ELF-1 (cell line): ENCODE measurements at places on chromosomes 6 and 20.
A peak's percentile ranks its signal among the peaks of the same experiment; 100 is the strongest.

DNA sequence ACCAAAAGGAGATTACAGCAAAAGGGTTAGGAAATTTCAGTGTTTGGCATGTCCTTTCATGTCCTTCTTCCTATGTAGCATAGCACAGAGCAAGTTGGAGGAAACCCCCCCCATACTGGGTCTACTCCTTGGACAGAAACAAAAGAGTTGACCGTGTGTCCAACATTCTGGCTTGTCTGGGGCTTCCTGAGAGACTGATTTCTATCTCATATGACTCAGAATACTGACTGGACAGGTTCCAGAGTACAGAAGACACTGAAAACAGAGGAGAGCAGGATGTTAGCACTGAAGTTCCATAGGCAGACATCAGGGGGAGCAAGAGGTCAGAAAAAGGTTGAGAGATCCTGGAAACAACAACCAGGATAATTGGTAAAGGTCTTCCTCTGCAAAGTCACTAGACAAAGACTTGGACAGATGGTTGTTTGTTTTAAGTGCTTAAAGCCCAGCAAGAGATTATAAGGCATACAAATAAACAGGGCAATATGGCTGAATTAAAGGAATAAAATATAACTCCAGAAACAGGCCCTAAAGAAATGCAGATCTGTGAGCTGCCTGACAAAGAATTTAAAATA is 48.4 kb downstream of the USP49 start:
- peak; percentile 78 for DNase-seq

- DNase-seq = no peak
Measured at GRCh38 chr20:41221614-41222218, 84.4 kb downstream of the PLCG1 start.

DNA sequence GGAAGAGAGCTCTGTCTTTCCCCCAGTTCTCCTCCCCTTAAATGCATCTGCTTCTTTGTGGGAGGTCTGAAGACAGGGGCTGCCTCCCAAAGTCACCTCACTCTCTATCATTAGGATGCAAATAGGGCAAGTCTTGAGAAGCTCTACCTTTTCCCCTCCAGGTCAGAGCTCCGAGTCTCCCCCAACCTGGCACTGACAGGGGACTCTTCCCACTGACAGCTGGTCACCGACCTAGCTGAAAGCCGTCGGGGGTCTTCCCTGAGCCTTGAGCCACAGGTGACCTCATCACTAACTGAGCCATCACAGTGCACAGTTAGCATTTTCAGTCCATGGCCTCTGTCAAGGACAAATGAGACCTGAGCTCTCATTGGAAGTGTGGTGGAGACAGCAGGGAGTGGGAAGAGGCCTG is 386.7 kb downstream of the HACE1 start:
- DNase-seq = peak; percentile 53

GRCh38 chr6:142542704-142543233 is 241.0 kb downstream of the ADGRG6 start:
- DNase-seq = peak; percentile 23

GRCh38 chr6:137723273-137724017 is 143.6 kb upstream of the TNFAIP3 start:
- no peak for DNase-seq

GRCh38 chr20:62304331-62305148 is 1.7 kb downstream of the ADRM1 start:
- DNase-seq = no peak

DNA sequence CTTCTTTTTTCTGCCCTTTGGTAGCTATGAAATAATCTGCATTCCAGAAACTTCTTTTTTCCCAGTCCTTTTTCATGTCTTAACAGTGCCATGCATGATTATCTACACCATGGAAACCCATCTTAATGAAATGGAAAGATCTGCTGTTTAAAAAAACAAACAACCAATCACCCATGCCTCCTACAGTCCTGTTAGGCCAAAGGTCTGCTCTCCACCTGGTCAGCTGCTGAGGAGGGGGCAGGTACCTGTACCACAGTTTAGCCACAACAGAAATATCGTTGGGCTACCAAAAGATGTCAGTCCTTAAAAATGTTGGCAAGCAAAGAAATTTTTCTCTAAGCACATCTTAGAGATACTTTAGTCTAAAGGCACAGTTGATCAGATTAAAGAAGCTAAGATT is 112.6 kb downstream of the SLC16A10 start:
- DNase-seq = no peak

DNA sequence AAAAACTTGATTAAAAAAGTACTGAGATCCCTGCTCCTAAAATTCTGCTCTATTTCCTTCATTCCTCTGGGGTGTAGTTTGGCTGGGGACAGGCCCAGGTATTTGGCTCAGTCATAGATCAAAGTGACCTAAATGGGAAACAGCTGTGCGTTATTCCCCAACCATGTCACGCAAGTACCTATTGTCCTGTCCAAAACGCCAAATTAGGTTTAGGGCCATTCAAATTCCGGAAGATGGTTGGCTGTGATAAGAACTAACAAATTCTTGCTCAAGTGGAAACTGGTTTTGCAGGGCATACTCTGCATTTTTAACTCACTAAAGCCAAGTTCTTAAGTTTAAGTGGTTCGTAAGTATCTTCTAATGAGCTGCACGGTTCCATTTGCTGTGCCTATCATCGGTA is 147.6 kb upstream of the TMEM170B start:
- peak; percentile 65 for DNase-seq

DNA sequence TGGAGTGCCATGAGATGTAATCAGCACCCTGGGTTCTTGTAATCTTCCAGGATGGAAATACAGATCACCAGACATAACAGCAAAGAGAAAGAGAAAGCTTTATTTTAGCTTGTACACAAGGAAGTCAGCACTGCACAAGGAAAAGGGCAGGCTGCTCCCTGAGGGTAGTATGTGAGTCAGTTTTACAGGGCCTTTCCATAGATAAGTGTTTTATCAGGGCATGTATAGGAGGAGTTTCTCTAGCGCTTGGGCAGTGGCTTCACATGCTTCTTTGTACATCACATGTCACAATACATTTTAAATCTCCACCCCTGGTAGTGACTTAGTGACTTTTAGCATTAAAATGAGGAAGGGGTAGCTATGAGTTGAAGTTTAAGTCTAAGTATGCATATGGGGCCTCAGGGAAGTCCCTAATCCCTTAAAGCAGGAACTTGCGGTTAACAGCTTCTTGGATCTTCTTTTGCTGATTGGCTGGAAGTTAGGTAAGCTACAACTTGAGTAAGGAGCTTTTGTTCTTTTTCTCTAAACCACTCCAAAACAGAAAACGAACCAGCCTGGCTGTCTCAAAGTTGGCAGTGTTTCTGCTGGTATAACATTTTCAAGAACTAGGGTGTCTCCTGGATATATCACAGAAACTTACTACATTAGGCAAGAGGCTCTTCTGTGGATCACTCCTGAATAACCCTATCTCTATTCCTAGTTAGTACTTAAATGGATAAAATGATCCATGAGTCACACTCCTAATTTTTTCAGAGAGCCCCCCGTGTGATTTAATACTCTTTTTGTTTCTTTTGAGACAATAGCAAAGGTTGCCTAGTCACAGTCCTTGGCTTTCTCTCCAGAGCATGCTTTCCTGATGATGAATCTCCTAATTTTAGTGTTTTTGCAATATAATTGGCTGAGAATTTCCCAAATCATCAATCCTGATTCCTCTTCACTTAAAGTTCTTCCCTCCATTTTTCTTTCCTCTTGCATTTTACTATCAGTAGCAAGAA is 60.2 kb downstream of the MRAP2 start:
- no peak for DNase-seq

- no peak for DNase-seq
Measured at GRCh38 chr20:32167552-32167951, 40.0 kb downstream of the PLAGL2 start.

DNA sequence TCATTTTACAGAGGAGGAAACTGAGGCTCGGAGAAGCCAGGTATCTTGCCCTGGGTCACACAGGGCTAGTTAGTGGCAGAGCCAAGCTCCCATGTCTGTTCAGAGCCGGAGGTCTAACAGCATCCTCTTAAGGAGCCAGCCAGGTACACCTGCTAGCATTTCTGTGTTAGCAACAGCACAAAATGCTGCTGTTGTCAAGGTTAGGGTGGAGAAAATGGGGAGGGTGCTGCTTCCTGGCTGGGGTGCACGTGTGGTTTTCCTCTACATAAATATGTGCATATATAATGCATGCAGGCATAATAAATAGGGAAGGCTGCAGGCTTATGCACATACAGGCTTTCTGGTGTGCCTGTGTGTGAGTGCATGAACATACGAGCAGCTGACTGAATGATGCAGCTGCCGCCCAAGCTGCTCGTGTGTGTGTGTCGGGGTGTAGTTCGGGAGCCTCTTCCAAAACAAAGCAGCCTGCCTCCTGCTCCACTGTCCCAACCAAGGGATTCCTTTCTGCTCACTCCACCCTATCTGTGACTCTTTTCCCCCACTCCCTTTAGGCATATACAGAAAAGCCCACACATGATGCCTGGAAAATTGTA is 86.6 kb downstream of the CD40 start:
- DNase-seq = no peak

DNA sequence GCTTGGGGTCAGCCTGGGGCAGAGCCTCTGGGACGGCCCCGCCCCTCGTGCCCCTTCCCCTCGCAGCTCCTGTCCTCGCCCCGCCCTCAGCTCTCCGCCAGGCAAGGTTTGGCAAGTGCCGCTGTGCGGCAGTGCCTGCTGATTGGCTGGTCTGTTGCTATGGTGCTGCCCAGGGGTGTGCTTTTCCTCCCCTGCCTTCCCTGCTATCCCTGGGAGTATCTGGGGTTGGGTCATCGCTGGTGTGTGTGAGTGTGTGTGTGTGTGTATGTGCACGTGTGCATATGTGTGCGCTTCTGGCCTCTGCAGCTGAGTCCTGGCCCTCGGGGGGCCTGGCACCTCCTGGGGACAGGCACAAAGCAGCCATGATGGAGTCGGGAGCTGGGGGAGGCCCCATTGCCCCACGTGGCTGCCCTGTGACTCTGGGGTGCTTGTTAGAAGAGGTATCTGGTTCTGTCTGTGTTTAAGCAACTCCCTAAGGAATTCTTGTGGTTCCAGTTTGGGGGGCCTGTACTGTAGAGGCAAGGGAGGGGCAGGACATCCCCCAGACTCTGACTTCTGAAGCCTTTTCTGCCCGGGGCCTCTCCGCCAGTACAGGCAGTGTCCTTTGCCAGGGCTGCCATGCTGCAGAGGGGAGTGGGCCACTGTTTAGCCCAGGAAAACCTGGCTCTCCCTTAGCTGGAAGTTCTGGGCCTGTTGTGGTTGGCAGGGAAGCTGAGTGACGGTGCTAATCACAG is 6.9 kb downstream of the RTEL1 start:
- DNase-seq = peak; percentile 50
